ENCODE measurements at places on chromosomes 12 and 14. TPM values are rescaled to one million over a fixed set of nuclear protein-coding genes. Genes with fewer than 3 reads are reported as not detected.

The ZC2HC1C gene
- 0.96 TPM for total RNA-seq

The IL26 gene
- under 0.01 TPM for total RNA-seq

The GLT8D2 gene
- 14.8 TPM for total RNA-seq

The AKAP3 gene
- total RNA-seq = 1.4 TPM

The CDH24 gene
- 10.2 TPM for total RNA-seq

The CLEC4D gene
- not detected for total RNA-seq

The SYCP3 gene
- 0.85 TPM for total RNA-seq

The NRIP2 gene
- total RNA-seq = 0.28 TPM

The HELB gene
- 3.5 TPM for total RNA-seq

The CMKLR1 gene
- under 0.01 TPM for total RNA-seq

The KCNMB4 gene
- 5.1 TPM for total RNA-seq

The ULK1 gene
- total RNA-seq = 4.4 TPM

The ADAM20 gene
- total RNA-seq = 0.38 TPM

The CABP1 gene
- 16.1 TPM for total RNA-seq

The ACOT6 gene
- total RNA-seq = not detected

The FSCB gene
- 0.19 TPM for total RNA-seq

The TGFB3 gene
- total RNA-seq = 7.3 TPM

The DBX2 gene
- total RNA-seq = not detected

The TRHDE gene
- total RNA-seq = 0.38 TPM

The ST8SIA1 gene
- total RNA-seq = 0.28 TPM

The KIF26A gene
- under 0.01 TPM for total RNA-seq

The CBLN3 gene
- total RNA-seq = 1.5 TPM

The FBXO34 gene
- 23.7 TPM for total RNA-seq

The GNG2 gene
- total RNA-seq = 7.7 TPM

The SMIM41 gene
- not detected for total RNA-seq

The CD163L1 gene
- total RNA-seq = 3.3 TPM

The PRH2 gene
- not detected for total RNA-seq

The TPPP2 gene
- total RNA-seq = not detected

All from regular cardiac myocyte (primary cell).